ENCODE measurements at places on chromosomes 4 and X.

GRCh38 chr4:120281581-120281980 is 214.9 kb upstream of the MAD2L1 start:
- DNase-seq, result no peak

DNA sequence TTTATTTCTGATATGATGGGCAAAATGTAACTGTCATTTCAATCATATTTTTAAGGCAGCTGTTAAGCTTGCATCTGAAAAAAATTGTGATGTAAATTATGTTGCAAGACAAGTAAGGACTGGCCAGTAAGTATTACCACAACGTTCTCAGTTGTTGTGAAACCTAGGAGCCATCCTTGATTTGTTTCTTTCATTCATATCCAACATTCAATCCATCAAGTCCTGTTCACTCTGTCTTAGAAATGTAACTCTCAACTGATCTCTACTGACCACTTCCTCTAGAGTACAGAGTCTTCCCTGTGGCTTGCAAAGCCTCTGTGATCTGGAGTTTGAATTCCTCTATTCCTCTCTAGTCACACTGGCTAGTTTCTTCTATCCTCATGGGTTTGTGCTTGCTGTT is 161.4 kb upstream of the MAD2L1 start:
- no peak for DNase-seq

- no peak for DNase-seq
These were observed 89.5 kb downstream of the BMP3 start for GRCh38 chr4:81120055-81120454.

DNA sequence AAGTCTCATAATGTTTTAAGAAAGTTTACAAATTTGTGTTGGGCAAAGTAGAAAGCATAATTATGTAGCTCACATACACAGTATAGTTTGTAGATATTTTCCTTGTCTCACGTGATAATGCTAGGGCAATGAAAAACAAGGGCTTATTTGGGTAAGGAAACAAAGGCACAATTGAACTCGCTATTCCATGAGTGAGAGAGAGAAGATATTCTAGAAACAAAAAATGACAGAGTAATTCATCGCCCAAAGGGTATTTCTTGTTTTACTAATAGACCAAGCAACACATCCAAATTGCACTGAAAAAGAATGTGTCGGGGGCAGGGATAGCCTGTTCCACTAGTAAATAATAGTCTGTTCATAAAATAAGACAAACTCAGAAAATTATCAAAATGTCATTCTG is 3.6 kb upstream of the ASB11 start:
- DNase-seq, result peak; percentile 54

DNA sequence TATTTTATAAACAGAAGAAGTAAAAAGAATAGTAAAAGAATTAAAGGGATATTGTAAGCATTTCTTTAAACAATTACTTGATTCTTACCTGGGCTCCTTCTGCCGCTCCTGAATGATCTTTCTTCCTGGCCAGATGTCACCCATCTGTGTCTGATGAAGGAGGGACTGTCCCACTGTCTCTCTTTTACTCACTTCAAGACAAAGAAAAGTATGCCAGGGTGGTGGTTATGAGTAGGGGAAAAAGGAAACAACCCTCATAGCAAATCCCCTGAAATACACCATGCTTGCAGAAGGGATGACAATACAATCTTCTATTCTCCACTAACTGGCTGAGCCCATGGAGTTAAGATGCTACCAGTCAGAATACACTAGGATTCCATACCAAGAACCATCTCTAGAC is 31.1 kb downstream of the SYTL4 start:
- no peak for DNase-seq
